ENCODE measurements at places on chromosomes 1 and 21. TPM values are rescaled to one million over a fixed set of nuclear protein-coding genes. Genes with fewer than 3 reads are reported as not detected.
A peak's percentile ranks its signal among the peaks of the same experiment; 100 is the strongest.

INTS3 gene
- 53.0 TPM for total RNA-seq

LIN9 gene
- total RNA-seq, result 5.0 TPM

- DNase-seq, result no peak
Measured at GRCh38 chr1:15371610-15372545, 37.8 kb upstream of the EFHD2 start.

TRIM62 gene
- total RNA-seq, result 20.0 TPM

TNFSF4 gene
- total RNA-seq, result 3.9 TPM

DNA sequence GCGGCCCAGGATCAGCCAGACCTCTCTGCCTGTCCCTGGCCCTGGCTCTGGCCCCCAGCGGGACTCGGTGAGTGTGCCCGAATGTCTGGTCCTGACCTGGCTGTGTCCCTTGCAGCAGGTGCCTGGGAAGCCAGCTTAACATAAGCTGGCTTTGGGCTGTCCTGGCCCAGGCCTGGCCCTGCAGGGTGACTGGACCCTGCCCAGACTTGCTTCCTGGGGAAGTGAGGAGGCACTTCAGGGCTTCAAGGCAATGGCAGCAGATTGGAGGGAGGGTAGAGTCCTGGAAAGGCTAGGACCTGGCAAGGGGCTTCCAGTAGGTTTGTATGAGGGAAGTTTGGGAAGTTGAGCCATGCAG is 16.4 kb downstream of the RPS6KA1 start:
- DNase-seq, result no peak

OR2L8 gene
- 0.73 TPM for total RNA-seq

ELAPOR1 gene
- total RNA-seq, result 13.7 TPM

DNA sequence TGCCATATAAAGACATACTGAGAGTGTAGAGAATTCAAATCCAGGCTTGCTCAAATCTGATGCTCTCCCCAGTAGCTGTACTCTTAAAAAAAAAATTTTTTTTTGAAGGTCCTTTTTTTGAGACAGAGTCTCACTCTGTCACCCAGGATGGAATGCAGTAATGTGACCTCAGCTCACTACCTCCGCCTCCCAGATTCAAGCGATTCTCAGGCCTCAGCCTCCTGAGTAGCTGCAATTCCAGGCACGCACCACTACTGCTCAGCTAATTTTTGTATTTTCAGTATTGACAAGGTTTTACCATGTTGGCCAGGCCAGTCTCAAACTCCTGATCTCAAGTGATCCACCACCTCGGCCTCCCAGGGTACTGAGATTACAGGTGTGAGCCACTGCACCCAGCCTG is 28.7 kb downstream of the STYXL2 start:
- no peak for DNase-seq

DNA sequence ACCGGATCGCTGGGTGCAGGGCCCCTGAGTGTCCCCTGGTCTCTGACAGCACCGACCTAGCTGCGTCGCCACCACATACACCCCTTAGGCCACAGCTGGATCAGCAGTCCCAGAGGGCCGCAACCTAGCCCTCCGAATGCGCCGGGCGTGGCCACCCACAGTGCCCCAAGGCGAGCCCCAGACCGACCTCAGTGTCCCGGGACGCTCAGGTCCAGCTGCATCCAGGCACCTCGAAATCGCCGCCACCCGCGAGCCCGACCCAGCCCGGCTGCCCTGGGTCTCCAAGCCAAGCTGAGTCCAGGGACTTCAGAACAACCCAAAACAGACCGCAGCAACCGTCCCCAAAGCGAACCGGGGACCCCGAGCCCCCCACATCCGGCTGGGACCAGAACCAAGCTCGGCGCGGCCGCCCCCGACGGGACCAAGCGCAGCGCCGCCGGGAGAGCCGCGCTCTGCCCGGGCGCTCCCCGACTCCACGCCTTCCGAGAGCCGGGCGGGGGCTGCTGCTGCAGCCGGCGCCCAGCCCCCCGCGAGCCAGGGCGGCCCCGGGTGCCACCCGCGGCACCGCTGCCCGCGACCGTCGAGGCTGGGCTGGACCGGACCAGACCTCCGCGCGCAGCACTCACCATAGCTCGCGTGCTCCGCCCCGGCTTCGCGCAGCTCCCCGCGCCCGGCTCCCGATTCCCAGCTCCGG is 54.6 kb upstream of the ECE1 start:
- no peak for DNase-seq

DNA sequence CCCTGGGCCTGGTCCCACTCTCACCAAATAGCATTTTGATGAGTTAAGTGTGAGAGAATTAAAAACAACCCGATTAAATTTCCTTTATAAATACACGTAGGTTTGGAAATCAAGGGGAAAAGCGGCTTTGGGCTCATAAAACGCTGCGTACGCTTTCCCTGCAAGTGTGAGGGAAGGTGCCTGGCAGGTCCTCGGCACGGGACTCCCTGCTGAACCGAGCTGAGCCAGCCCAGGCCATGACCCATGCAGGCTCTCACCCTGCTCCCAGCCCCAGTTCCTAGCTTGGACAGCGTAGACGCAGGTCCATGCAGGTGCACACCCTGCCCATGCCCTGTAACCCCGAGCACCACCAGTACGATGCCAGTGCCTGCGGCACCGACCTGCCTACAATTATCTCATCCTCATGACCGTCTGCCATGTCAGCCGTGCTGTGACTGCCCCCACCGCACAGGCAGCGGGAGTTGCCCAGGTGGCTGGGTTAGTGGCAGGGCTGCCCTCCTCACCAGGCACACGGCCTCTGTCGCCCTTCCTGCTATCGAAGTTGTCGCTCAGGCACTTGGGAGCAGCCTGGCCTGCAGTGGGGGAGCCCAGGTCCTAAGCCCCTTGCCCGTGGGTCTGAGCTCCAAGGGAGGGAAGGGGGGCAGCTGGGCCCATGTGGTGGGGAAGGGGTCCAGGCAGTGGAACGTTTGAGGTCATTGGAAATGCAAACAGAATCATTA is 41.0 kb upstream of the ACTRT2 start:
- no peak for DNase-seq

DNA sequence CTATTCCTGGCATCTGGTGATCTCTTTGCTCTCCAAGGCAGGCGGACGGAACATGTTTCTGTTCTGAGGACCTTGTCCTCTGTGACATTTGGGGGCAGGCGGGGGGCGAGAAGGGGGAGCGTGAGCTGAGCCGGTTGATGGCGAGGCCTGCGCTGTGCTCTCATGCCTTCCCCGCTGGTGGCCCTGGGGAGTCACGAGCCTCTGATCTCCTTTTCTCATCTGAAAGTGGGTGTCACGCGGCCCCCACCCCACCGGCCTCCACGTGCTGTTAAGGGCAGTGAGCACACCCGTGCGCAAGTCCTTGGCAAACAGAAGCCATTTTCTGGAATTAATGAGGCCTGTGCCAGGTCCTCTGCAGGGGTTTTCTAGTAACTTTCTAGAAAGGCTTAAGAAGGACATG is 102.8 kb upstream of the ACTRT2 start:
- no peak for DNase-seq

- DNase-seq, result no peak
Measured at GRCh38 chr1:163305441-163305840, 16.3 kb upstream of the NUF2 start.

RGS13 gene
- total RNA-seq, result not detected

DNA sequence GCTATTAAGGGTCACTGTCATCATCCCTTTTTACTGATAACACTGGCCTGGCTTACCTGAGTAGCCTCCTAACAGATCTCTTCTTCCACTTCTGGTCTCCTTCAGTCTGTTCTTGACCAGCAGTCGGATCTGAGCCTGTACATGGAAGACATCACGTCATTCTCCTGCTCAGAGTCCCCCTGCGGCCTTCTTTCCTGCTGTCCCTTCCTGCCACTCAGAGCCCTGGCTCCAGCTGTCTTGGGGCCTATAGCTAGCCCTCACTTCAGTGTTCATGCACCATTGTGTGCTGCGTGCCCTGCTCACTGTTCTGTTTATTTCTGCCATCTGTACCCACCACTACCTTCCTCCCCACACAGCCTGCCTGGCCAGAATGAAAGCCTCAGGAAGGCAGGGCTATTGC is 8.4 kb downstream of the ADARB1 start:
- no peak for DNase-seq

GJA4 gene
- not detected for total RNA-seq

GRCh38 chr1:9135073-9135836 is 6.4 kb upstream of the GPR157 start:
- DNase-seq, result no peak

IL24 gene
- not detected for total RNA-seq

GRCh38 chr1:64235181-64235580 is 31.8 kb downstream of the UBE2U start:
- DNase-seq, result no peak

DNA sequence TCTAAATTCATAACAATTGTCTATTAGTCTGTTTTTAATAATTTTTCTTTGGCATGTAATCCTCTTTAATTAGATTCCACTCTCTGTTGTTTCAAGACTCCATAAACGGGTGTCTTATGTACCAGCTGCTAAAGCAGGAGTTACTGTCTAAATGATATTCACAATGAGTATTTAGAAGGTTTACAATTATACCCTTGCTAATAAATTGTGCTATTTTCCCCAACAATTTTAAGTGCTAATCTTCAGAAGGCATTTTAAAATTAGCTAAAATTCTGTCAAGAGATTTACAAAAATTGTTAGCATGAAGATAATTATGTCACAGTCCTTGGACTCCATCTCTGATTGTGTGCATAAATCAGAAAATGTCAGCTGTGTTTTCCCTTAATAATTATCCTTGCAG is 83.7 kb downstream of the DPYD start:
- DNase-seq, result no peak

GRCh38 chr1:39919545-39919944 is 17.8 kb upstream of the MYCL start:
- DNase-seq, result peak; percentile 70

HRNR gene
- total RNA-seq, result not detected

DNA sequence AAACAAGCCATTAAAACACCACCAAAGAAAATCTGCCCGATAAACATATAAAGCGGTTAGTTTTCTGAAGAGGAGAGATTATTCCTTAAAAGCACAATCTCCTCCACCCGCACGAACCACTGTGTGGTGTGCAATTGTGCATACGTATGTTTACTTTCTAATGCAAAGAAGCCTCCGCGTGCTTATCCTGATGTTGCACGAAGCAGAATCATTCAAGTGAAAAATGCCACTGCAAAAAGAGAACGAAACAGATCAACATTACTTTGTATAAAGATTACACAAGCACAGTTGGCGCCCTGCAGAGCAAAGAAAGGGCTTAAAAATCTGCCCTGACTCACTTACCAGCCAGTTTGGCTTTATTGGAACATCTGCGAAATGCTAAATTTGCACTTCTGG is 166.8 kb downstream of the ZNF281 start:
- no peak for DNase-seq

DNA sequence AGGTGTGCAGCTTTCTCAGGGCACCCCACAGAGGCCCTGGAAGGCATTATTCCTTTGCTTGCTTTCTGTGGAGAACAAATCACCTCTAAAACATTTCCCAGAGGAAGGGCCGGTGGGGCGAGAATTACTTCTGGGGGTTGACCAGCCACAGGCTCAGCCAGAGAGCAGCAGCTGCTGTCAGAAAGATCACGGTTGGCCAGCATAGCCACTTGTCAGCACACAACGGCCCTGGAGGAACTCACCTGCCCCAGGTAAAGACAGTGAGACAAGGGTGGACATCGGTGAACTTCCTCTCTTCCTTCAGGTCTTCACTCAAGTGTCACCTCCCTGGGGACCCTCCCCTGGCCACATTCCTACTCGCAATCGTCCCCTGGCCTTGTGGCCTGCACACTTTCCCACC is 69.5 kb upstream of the CLDN14 start:
- DNase-seq, result no peak

BMP8B gene
- 0.99 TPM for total RNA-seq

- DNase-seq, result no peak
Measured at GRCh38 chr1:89894210-89895201, 73.7 kb downstream of the LRRC8D start.

- DNase-seq, result no peak
Measured at GRCh38 chr1:166391279-166392066, 224.7 kb upstream of the FAM78B start.

DNA sequence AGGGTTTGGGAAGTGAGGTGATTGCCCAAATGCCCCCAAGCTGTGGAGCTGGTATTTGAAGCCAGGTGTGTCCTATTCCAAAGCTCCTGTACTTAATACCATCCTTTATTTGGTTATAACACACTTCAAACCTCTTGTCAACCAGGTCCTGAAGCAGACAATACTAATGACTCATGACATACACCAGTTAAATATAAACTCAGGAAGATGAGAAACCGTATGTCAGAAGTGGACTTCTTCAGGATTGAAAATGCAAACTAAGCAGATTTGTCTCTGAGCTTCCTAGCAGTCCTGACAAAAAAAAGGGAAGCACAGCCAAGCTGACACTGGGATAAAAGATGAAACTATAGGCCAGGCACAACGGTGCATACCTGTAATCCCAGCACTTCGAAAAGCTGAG is 70.6 kb downstream of the ALPL start:
- no peak for DNase-seq

DPT gene
- not detected for total RNA-seq

- DNase-seq, result no peak
Measured at GRCh38 chr1:201741763-201742342, 87.1 kb upstream of the IPO9 start.

- DNase-seq, result no peak
Measured at GRCh38 chr1:70061231-70061630, 144.1 kb downstream of the LRRC40 start.

GRCh38 chr1:240435996-240436566 is 175.9 kb downstream of the GREM2 start:
- no peak for DNase-seq

DNA sequence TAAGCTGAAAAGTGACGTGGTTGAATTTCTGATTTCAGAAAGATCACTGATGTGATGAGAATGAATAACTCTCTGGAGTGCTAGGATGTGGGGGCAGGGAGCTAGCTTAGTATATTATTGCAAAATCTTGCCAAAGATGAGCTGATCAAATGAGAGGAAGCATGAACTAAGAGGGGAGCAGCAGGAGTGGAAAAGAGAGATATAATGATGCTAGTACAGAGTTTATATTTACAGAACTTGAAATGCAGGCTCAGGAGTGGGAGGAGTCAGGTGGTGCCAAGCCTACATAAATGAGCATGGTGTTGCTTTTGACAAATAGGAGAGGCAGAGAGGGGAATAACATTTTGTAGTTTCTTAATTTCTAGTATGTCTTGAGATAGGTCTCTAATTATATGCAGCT is 38.1 kb upstream of the NBL1 start:
- DNase-seq, result no peak

DNA sequence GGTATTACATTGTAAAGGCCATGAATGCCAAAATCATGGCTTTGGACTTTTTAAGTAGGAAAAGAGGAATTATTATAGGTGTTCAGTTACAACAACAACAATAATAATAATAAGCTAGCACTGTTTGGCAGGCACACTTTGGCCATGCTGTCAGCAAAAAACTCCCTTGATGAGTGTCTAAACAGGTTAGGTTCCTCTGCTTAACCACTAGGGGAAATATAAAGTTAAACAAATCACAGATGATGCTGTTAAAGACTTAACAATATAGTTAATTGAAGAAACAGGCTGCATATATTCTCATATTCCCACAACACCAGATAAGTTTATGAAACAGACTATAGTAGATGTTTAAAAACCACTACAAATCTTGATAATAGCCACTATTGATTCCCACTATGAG is 46.4 kb downstream of the RGS21 start:
- DNase-seq, result no peak

PADI1 gene
- total RNA-seq, result not detected
